ENCODE measurements at places on chromosomes 16 and 17.

DNA sequence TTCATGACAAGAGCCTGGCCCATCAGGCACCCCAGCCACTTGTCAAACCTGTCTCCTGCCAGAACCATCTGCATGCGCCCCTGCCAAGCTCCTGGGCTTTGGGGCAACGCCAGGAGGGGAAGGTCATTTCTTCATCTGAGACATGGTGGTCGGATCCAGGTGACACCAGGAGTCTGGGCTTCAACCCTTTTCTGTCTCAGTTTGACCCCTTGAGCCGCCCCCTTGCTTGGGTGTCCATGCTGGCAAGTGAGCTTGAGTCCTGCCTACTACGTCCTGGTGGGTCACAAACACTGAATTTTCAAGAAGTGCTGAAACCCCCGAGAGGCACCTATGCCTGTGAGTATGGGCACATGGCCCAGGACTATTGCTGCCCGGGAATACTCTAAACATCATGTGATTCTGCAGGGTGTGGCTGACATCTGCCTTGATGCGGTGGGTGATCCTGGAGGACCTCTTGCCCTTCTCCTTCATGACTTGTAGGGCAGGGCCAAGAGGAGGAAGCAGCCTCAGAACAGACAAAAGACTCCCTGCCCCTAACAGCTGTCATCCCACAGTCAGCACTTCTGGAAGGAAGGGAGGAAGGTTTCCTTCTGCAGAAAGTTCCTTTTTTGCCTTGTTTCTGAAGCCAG is 43.4 kb downstream of the TNFRSF13B start:
- no peak for DNase-seq

GRCh38 chr16:11049396-11050059 is 105.2 kb downstream of the CLEC16A start:
- DNase-seq = no peak

DNA sequence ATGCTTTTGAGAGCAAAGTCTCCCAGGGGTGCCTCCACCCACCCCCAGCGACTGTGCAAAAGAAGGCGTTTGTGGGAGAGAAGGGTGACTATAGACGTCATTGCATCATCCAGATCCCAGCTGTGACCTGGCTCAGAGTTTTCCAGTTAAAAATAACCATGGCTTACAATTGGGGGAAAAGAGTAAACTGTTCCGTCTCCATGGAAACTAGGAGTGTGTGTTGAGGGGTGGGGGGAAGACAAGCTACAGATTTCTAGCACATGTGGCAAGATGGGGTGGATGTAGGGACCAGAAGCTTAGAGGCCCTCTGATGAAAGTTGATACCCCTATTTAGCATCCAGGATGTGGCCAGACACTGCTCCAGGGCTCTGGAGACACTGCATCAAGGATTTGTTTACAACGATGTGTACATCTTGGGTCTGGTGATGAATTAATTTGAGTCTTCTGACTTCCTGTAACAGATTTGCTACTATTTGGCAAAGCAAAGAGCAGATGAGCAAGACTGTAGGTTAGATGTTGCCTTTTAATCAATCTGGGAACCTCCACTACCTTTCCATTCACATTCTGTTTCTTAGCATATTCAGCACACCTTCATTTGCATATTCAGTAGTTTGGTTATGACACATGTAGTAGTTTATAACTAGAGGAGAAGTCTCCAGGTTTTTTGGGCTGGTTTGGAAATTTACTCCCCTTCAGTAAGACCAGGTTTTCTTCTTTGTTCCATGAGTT is 6.2 kb upstream of the DUSP14 start:
- peak; percentile 87 for DNase-seq

GRCh38 chr17:35627417-35627816 is 40.3 kb downstream of the AP2B1 start:
- DNase-seq = no peak

DNA sequence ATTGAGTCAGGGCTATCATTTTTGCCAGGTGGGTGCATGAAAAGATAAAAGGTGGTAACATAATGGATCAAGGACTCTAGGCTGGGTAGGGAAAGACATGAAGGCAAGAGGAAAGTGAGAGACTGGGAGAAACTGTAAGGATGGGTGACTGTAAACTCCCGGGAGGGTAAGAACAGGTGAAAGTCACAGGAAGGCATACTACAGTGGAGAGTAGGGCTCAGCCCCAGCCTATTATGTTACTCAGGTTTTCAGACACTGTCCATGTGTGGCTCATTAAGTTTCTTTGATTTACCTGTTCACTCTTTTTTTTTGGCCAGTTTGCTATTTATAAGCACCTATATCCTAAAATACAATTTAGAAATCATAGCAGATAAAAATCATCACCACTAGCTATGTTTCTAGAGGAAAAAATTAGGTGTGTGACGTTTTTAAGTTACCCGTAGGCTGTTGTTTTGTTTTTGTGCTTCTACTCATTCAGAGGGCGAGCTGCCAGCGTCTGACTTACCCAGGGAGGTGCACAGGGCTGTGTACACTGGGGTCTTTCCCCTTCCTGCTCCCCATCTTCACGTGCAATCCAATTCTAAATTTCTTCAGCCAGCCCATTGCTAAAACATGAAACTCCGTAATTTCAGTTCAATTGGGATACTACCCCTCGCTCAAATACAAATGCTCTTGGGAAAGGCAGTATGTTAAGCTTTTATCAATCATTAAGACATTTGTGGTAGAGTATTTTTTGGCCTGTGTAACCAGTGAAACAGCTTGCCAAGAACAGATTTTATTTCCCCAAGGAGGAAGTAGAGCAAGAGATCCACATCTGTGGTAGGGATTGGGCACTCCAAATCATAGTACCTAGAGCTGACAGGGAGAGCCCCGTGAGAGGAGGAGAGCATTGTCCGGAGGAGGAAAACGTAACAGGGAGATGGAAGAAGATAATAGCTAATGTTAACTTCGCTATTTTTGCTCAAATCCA is 21.7 kb upstream of the VWA3A start:
- DNase-seq = no peak

- peak; percentile 97 for DNase-seq
These were observed 18.5 kb upstream of the NAGLU start for GRCh38 chr17:42517516-42517915.

- no peak for DNase-seq
These were observed 2.9 kb upstream of the PRKCB start for GRCh38 chr16:23832882-23833281.

GRCh38 chr16:70157105-70157476 is 16.5 kb upstream of the CLEC18C start:
- DNase-seq = no peak

GRCh38 chr17:78817123-78817522 is 23.5 kb downstream of the USP36 start:
- DNase-seq = no peak

DNA sequence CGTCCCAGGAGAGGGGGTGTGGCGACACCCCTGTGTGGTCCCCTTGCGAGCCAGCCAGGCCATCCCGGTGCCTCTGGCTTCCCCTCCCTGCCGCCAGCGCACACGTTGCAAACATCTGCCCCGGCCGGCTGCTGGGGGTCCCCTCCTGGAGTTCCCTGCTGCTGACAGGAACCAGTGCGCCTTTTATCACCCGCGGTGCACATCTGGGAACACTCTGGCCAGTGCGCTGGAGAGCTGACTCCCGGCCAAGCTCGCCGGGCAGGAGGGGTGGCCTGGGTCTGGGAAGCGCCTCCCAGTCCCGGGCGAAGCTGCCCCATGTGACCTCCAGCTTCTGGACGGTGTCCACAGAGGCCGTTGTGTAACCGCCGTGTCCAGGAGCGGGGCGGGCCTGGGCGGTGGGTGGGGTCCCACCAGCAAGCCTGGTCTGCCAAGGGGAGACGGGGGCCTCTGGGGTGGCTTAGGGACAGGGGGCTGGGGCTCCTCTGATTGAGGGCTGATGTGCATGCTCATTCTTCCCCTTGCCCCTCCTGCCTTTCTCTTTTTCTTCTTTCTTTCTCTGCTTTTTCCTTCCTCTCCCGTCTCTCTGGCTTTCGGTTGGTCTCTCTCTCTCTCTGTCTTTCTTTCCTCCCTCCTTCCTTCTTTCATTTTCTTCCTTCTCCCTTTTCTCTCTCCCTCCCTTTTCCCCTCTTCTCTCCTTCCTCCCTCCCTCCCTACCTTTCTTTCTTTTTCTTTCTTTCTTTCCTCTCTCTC is 25.2 kb upstream of the CIBAR2 start:
- DNase-seq = peak; percentile 72

DNA sequence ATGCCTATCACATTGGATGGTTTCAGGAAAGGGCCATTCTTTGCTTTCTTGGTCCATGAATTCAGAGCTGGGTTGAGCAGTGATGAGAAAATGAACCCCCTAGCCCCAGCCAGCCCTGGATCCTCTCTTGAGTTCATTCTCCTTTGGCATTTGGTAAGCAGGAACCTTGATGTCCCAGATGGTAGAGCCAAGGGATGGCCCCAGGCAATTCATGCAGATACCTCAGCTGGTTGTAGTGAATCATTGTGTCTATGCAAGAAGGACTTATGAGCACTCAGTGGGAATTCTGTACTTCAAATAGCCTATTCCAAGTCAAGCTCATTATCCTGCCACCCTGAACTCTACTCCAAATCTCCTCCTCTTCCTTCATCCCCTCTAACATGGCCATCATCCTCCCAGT is 412.7 kb downstream of the UTP18 start:
- no peak for DNase-seq

DNA sequence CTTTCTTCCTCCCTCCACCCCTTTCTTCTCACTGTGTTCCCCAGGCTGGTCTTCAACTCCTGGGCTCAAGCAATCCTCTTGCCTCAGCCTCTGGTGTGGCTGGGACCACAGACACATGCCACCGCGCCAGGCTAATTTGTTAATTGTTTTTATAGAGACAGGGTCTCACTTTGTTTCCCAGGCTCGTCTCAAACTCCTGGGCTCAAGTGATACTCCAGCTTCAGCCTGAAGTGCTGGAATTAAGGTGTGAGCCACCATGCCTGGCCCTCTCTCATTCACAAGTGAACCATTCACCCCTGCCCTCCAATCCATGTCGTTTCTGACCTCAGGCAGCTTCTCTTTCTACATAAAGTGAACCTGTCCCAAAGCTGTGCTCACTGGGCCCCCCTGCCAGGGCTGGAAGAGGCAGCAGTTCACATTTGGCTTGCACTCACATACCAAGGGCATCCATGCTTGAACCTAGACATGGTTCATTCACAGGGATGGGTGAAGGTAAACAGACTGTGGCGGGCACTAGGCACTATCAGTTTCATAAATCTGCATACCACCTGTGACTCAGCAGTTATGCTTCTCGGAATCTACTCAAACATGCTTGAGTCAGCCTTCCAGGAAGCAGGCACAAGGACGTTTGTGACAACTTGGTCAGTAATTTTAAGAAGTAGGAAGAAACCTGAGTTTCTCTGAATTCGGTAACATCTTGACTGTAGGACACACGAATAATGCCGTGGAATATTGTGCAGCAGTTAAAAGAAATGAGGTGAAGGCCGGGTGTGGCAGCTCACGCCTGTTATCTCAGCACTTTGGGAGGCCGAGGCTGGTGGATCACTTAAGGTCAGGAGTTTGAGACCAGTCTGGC is 6.0 kb upstream of the RNF213 start:
- DNase-seq = peak; percentile 92

DNA sequence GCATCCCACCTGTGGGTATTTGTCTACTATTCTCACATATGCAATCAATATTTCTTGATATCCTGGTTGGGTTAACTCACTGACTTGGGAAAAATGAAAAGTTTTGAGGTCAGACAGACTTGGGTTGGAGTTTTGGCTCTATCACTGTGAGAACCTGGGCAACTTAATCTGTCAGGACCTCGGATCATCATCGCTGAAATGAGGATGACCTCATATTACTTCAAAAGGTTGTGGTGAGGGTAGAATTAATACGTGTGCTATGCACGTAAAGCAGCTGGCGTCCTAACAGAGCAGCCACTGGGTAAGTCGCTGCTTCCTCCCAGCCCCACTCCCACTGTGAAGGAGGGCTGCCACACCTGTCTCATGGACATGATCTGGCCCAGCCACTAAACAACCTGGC is 57.3 kb downstream of the COG7 start:
- DNase-seq = no peak

- peak; percentile 58 for DNase-seq
These were observed 436.4 kb downstream of the SOX9 start for GRCh38 chr17:72556944-72557826.

- DNase-seq = peak; percentile 53
These were observed 30.8 kb upstream of the RBBP6 start for GRCh38 chr16:24508614-24509013.

DNA sequence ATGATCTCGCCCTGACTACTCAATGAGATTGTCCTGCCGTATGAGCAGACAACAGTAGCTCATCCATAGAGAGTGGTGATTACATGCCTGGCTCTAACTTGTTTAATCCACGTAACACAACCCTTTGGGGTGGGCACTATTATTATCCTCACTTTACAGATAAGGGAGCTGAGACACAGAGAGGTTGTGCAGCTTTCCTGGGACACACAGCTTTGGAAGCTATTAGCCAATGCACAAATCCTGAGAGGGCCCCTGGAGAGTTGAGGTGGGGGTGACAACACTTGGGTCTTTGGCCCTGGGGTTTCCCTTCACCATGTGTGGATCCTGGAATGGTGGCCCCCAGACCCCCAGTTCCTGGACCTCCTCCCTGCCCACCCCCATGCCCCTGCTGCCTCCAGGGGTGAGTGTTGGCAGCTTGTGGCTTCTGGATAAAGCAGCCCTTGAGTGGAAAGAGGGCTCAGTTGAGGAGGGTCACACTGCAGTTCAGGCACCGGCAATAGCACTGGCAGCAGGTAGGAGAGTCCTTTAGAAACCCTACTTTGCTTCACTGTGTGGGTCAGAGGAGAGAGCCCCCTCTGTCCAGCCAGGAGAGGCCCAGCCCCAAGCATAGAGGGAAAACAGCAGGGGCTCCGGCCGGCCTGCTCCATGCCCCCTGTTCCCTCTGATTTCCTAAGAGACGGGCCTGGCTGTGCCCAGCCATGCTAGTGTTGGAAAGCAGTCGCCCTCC is 230.7 kb downstream of the KATNIP start:
- DNase-seq = no peak

- DNase-seq = no peak
These were observed 4.8 kb downstream of the SPNS2 start for GRCh38 chr17:4503283-4504025.

DNA sequence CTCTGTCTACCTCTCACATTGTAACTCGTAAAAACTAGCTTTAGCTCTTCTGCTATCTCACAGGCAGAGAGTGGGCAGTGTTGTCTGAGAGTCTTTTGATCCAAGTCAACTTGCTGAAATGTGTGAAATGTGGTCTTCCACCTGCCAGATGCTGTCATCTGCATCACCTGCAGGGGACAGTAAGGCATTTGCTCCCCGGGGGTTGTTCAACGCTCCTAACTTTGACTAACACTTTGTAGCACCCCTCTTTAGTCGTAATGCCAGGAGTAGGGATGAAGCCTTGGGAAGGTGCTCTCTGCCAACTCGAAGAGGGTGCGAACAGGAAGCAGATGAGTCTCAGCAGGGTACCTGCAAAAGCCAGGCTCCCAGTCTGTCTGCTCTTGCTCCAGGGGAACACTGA is 36.1 kb downstream of the SNX11 start:
- DNase-seq = no peak

- peak; percentile 12 for DNase-seq
These were observed 7.8 kb downstream of the MLYCD start for GRCh38 chr16:83906683-83907082.

GRCh38 chr17:50189550-50190292 is 11.7 kb downstream of the COL1A1 start:
- peak; percentile 92 for DNase-seq
